ENCODE measurements at places on chromosomes 4 and X.

DNA sequence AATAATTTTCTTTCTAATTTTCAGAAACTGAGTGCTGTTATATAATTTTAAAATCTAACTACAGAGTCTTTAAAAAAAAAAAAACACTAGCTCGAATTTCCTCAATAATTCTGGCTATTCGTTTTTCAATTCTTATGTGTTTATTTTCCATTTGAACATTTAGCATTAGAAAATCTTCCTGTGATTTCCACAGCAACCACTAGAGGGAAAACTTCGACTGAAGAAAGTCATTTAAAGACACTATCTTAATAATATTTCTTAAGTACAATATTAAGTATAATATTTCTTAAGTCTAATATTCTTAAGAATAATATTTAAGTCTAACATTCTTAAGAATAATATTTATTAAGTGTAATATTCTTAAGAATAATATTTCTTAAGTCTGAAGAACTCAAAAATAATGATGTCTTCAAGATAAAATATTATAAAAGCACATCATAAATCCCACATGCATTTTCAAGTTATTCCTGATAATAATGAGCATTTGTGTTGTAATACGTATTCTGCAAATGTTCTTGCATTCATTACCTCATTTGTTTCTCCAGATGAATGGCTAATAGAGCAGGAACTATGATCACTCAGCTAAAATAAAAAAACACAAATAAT lies 118.4 kb upstream of the WDR17 start:
- peak; percentile 1 for DNase-seq

DNA sequence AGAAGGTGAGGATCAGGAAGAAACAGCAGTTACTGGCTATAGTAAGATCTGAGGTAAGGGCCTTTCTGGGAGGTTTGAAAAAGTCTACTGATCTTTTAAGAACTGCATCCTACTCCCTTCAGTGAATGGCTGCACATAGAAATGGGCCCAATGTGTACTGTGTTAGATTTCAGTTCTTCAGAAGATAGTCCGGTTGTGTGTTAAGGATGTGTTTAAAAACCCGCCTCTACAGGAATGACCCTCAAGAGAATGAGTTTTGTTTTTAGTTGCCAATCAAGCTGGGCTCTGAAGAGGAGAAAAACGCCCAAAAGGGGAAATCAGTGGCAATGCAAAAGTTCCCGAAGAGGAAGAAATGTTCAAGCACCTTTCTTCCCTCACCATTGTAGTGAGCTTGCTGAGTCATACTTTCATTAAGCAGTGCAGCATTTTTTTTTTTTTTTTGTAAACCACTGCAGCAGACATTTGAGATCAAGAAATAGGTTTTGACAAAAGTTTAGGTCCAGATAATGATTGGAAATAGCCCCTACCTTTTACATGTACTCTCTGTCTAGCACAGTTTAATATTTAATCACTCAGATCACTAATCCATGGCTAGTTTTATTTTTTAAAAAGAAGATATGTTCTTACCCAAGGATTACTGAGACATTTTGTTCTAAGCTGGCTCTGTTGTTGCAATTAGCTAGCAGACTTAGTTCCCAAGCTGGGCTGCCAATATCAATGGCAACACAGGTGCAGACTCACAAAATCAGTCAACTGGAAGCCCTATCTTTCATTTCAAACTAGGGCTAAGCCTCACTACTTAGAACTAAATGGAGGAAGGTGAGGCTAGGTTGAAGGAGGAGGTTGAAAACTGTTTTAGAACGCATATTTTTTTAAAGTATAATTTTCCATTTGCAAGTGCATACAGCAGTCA lies 7.0 kb upstream of the TRPC5OS start:
- no peak for DNase-seq

- DNase-seq = no peak
These were observed 364.7 kb downstream of the PCDH7 start for GRCh38 chr4:31084806-31085416.

DNA sequence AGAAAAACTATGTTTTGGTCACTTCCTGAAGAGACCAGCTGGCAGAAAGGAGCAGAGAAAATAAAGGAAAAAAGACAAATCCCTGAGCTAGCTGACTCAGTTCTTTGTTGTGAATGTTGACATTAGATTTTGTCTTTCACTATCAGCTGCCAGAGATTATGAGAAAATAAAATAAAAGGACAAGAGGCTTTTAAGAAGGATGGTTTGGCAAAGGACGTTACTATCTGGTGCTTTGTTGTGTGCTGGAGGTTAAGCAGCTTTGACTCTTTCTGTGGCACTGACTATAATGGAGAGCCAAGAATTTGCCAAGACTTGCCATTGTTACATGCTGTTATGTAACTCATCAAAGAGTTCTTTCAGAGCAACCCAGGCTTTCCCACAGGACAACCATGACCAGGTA lies 12.1 kb downstream of the ASB5 start:
- no peak for DNase-seq

DNA sequence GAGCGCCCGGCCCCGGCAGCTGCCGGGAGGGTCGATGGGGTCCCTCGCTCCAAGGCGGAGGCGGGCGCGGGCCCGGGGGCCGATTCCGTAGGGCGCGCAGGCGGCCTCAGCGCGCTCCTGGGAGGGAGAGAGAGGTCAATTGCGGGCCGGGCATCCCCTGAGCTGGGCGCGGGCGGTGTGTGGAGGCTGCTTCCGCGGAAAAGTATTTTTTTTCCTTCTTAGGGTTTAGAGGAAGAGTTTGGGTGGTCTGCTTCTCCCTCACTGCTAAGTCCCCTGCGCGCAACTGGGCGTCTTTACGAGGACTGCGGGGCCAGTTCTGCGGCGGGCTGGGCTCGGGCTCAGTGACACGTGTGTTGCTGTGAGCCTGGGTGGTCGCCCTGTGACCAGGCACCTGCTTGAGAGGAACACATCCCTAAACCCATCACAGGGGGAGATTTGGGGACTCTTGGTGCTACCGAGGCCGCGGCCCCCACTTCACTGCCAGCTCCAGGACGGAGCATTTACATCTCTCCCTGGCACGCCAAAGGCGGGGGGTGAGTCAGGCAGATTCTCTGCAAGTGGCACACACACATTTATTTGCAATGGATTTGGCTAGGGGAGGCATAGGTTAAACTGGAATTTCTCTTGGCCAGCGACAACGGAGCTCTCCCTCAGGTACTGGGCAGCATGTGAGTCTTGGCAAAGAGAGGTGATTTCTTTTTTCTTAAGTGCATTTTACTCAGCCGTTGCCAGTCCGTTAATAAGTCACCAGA lies 151.2 kb upstream of the SLC4A4 start:
- DNase-seq = no peak

DNA sequence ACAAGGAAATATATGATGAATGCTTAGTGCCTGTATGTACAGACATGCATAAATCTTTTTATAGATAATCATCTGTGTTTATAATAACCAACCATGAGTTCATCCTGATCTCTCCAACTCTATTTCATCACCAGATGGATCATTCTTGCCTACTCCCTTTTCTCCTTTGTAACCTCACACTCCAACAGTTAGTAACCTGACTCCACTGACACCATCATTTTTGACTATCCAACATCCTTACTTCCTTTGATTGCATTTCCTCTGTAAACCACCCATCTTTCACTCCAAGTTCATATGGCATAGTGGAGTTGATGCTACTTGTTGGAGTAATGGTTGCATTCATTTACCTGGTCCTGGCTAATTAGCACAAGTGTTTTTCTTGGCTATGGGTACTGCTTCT lies 170.6 kb downstream of the ZNF330 start:
- no peak for DNase-seq

- no peak for DNase-seq
These were observed 487 bp downstream of the TBCK start for GRCh38 chr4:106315476-106315967.

GRCh38 chrX:139554376-139554775 lies 23.8 kb downstream of the F9 start:
- no peak for DNase-seq

DNA sequence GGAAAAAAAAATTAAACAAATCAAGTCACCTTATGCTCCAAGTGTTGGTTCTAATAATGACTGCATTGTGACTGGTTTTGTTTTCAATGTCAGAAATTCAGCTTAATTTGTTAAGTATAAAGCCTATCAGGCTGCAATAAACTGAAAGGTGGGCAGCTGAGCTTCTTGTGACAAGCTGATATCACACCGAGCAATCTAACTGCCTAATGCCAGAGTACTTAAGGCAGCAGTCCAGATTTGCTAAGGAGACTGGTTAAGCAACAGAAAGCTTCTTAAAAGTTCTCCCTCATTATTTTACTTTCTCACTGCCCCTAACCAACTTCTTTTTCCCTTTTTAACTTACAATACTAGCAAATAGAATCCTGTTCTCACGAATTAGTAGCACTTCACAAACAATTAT lies 201.0 kb downstream of the MAB21L2 start:
- no peak for DNase-seq

DNA sequence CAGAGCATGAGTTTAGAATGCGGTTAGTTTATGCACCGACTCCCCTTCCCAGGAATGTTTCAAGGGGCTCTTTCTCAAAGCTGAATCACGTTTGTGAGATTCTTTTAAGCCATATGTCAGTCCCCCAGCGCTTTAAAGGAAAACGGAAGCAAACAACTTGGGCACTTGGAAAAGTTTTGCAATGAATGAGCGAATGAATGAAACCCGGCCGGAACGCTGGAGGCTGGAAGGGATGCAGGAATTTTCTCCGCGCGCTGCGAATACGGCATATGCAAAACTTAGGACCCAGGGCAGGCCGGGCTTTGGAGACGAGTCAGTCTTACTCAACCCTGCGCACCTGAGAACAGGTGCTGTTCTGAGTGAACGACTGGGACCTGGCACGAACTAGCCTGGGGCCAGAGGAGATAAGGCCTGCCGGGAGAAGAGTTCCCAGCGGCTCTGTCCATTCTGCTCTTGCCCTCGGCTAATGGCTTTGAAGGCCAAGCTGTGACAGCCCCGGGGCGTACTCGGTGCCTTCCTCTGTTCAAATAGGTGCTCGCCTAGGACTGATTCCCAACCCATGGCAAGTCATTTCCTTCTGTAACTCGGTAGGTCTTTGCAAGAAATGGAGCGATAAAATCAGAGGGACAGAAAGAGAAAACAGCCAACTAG lies 743 bp upstream of the NRK start:
- DNase-seq = no peak

GRCh38 chr4:107711831-107712230 lies 8.2 kb downstream of the PAPSS1 start:
- no peak for DNase-seq

GRCh38 chr4:2094545-2094944 lies 35.4 kb downstream of the NAT8L start:
- no peak for DNase-seq

DNA sequence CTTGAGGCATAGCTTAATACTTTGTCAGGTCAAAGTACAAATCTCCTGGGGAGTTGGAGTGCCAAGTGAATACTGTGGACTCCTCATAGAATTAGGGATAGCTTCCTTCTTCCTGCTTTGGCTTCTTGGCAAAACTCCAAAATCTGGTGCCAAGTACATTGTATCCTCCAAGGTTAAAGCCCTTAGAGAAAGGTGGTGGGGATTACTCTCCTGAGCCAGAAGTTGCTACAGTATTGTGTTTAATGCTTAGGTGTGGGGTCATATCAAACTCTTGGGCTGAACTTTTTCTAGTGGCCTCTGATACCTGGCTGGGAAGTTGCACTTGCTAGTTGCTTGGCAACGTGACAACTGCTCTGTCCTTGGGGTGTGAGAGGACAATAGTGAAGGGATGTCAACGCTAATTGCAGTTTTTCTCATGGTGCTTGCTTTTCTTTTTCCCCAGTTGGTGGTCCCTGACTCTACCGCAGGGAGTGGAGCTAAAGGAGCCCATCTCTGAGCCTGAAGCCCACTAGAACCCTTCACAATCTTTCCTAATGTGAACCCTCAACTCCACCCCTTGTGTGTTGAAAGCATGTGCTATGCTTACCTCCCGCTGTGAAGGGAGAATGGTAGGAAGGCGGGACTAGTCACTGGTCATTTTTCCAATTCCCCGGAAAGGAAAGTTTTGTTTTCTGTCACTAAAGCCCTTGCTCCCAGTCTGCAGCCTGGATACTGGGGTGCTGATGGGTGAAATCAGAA lies 35.5 kb downstream of the DLG3 start:
- DNase-seq = no peak

GRCh38 chr4:40837094-40837870 lies 87.5 kb downstream of the NSUN7 start:
- no peak for DNase-seq

DNA sequence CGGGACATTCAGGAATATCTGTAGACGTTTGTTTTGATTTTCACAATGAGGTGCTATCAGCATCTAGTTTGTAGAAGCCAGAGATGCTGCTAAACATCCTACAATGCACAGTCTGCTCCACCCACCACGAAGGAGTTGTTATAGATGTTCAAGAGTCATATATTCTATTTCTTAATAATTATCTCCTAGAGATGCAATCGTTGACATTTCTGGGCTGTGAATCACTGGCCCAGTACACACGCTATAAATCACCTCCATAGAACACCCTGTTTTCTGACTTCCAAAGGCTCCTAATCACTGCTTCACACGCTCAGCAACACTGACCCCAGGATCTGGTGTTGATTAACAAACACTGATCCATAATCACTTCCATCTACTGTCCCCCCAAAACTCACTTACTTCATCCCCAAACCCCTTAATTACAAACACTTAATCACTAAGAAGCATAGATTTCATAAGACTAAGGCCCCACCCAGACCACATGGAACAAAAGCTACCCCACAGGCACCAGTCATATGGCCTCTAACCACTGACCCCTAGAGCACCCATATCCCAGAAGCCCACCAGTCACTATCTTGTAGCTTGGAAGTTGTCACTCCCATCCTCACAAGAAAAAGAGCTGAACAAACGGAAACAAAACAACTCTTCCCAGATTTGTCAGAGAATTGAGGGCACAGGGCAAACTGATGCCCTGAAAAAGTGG lies 31.7 kb upstream of the ZNF41 start:
- no peak for DNase-seq

DNA sequence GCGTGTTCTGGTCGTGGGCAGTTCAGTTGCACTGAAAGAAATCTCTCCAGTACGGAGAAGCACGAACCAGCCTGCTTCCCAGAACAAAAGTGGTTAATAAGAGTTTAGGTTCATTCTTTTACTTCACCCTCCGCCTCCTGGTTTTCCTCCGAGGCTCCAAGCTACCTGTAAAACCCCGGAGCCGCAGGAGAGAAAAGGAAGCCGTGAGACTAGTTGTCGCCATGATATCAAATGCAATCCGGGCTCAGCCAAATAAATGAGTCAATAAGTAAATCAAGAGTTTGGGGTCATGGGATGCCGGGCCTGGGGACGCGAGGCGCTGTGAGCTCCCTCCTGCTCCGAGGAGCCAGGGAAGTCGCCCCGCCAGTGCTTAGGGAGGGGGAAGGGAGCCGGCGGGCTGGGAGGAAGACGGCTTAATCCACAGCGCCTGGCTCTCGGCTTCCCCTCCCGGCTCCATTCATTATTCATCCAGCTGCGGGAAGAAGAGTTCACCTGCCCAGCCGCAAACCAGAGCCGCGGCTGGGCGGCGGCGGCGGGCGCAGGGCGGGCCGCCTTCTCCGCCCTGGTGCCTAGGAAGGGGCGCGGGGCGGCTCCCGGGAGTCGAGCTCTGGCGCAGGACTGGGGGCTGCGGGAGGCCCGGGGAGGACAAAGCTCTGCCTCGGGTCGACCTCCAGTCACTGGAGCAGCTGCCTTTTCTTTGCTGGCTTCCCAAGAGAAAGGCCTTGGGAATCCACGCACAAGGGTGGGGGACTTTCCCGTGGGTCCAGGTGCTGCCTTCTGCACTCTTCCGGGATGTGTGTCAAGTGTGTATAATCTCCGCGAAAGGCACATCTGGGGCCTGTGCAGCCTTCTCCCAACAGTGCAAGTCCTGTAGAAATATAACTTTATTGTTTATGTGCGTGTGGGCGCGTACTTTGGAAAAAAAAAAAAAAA lies 1.7 kb downstream of the FRAS1 start:
- no peak for DNase-seq

- DNase-seq = no peak
These were observed 124.0 kb upstream of the POF1B start for GRCh38 chrX:85503258-85504158.

GRCh38 chr4:65623506-65623905 lies 46.8 kb downstream of the EPHA5 start:
- DNase-seq = no peak
